ENCODE measurements at places on chromosomes 3 and 15. TPM values are rescaled to one million over a fixed set of nuclear protein-coding genes. Genes with fewer than 3 reads are reported as not detected.

PXK gene
- total RNA-seq = 19.0 TPM

CAPN3 gene
- 32.9 TPM for total RNA-seq

SLC7A14 gene
- total RNA-seq = not detected

SLC9C1 gene
- total RNA-seq = not detected

GADL1 gene
- 0.10 TPM for total RNA-seq

IL17RB gene
- total RNA-seq = 5.5 TPM

GRCh38 chr3:15616053-15616452 lies 14.5 kb downstream of the BTD start:
- no peak overlapping the region for H3K4me3 ChIP-seq
- no peak for DNase-seq
- H3K36me3 ChIP-seq = no peaks in the 10 kb centered on the region
- H3K27me3 ChIP-seq = no peaks in the 10 kb centered on the region

GRCh38 chr15:23548071-23548470 lies 17.4 kb upstream of the MKRN3 start:
- H3K4me3 ChIP-seq = no peak overlapping the region
- H3K36me3 ChIP-seq = no peaks in the 10 kb centered on the region
- H3K27me3 ChIP-seq = no peaks in the 10 kb centered on the region
- DNase-seq = no peak
- no peaks in the 10 kb centered on the region for H3K4me1 ChIP-seq
- no peak overlapping the region for H3K27ac ChIP-seq

DNA sequence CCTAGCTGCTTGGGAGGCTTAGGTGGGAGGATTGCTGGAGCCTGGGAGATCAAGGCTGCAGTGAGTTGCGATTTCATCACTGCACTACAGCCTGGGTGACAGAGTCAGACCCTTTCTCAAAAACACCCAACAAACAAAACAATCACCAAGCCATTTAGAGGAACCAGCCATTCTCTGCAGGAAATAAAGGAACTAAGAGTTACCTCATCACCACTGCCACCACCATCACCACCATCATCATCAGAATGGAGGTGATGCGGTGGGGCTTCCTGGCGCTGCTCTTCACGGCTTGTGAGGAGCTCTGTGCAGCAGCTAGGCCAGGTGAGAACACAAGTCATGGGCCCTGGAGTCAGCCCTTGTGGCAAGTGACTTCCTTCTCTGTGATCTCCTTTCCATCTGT lies 37.7 kb upstream of the KLHL25 start:
- H3K27me3 ChIP-seq = no peaks in the 10 kb centered on the region
- H3K4me1 ChIP-seq = no peaks in the 10 kb centered on the region
- H3K36me3 ChIP-seq = no peaks in the 10 kb centered on the region
- no peak overlapping the region for H3K27ac ChIP-seq

DNA sequence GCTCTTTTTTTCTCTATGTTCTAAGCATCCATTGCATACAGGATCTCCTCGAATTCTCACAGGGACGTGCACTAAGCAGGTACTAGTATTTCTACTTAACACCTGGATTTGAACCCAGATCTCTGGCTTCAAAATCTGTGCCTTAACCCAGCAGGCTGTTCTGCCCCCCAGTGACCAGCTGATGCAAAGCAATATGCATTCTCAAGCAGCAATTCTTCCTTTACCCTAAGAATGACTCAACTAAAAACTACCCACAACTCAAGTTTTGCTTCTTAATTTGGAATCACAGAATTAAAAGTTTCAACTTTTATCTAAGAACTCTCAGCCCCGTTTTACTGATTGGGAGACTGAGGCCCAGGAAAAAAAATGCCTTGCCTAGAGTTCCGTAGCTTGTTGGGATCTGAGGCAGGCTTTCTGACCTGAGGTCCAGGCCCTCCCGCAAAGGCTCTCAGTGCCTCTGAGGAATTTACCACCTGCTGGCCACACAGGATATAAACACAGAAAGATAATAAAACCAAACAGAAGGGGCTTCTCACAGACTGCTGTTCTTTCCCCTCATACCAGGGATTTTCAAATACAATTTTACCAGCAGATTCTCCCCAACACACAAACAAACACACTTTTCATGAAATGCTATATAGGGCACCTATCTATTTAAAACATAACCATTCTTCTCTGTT lies 115.4 kb upstream of the RAD18 start:
- no peak overlapping the region for H3K4me3 ChIP-seq
- H3K4me1 ChIP-seq = no peaks in the 10 kb centered on the region
- no peak for DNase-seq
- H3K27me3 ChIP-seq = no peaks in the 10 kb centered on the region

- H3K36me3 ChIP-seq = no peaks in the 10 kb centered on the region
- H3K27me3 ChIP-seq = no peaks in the 10 kb centered on the region
- H3K4me1 ChIP-seq = peaks cover 8% of the 10 kb centered on the region
- no peak for DNase-seq
- H3K4me3 ChIP-seq = no peak overlapping the region
Observed at GRCh38 chr3:187025254-187025655, 94.9 kb downstream of the ST6GAL1 start.

DNA sequence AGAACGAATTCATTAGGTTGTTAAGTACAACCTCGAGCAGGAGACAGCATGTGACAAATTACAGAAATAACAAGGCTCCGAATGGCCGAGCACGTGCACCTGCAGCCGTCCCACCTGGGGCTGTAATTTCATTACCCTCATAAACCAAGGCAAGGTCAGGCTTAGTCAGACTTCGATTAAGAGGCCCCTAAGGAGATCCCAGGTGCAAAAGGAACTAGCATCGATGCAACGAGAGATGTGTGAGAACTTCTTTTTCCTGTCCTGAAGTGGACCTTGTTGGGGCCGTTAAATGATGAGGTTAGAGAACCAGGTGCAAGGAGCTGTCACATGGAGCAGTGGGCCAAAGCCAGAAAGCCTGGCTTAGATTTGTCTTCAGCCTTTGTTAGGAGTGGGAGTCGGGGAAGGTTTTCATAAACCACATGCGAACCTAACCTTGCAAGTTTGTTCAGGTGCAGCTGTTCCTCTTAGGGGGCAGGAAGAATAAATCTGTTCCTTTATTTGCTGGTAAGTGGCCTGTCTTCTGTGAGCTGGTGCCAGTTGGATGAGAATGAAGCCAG lies 559.9 kb upstream of the MCTP2 start:
- no peaks in the 10 kb centered on the region for H3K36me3 ChIP-seq
- H3K4me3 ChIP-seq = no peak overlapping the region
- no peak overlapping the region for H3K27ac ChIP-seq
- no peaks in the 10 kb centered on the region for H3K4me1 ChIP-seq
- H3K27me3 ChIP-seq = no peaks in the 10 kb centered on the region

All from left lung (tissue), 14 donors.